Fibroblast of mammary gland (primary cell): ENCODE measurements at places on chromosomes 5 and 9.

DNA sequence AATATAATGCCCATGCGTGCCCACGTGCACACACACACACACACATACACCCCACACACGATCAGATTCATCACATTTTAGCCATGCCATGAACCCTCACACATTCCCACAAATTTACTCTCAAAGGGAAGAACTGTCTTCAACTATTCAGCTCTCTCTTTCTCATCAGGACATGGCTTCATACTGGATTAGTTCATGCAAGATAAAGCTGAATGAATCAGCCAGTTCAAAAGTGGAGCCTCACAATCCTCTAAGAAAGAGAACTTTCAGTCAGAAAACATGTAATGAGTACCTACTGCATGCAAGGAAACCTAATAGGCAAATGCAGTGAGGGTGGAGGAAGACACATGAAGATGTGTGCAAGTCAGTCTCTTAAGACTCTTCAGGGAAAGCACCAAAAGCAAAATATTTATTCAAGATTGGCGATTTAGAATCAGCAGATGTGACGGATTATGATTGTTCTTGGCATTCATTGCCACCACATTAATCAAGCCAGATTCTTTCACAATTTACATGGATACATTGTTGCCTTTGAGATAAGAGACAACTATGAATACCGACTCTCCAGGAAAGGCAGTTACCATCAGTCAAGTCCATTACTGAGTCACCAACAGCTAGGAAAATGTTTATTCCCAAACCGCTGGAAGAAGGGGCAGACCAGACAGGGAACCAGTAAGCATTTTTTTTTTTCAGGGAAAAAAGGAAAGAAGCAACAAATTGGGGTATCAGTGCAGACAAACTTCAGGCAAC is 30.3 kb upstream of the PUM3 start:
- peak; percentile 9 for DNase-seq

- DNase-seq: no peak
Observed at GRCh38 chr5:39461007-39461682, 36.4 kb upstream of the DAB2 start.

- no peak for DNase-seq
Observed at GRCh38 chr5:103210952-103211351, 47.6 kb upstream of the MACIR start.

- DNase-seq: no peak
Observed at GRCh38 chr9:117839862-117840261, 135.7 kb downstream of the TLR4 start.

GRCh38 chr5:147734894-147735293 is 47.6 kb downstream of the JAKMIP2 start:
- DNase-seq: no peak

DNA sequence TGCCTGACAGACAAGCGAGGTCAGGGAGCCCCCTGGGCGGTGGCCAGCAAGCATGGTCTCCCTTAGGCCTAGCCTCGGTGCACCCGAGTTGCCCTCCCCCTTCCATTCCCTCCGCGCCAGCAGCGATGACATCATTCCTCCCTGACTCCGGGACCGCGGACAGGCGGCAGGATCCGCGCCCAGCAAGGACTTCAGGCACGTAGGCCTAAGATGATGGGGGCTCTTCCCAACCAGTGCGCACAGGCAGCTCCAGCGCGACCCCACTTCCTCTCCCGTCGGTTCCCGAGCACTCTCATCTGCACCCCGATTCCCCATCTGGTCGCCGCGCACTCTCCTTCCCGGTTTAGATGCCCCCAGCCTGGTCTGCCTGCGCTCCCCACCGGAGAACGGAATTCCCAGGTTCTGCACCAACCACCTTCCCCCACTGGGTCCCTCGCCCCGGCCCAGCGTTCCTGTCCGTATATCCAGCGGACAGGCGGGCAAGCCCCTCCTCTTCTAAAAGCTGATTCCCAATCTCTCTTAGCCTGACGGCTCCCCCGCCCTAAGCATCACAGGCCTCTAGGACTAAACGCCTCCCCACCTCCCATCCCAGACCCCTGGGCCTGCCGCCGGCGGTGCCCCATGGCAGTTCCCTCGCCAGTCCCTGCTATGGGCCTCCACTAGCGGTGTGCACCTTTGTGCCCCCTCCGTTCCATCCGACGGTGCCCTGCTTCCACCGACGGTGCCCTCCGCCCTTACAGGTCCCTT is 931 bp downstream of the FAM219A start:
- peak; percentile 73 for DNase-seq
